ENCODE measurements at places on chromosomes 4 and X.

DNA sequence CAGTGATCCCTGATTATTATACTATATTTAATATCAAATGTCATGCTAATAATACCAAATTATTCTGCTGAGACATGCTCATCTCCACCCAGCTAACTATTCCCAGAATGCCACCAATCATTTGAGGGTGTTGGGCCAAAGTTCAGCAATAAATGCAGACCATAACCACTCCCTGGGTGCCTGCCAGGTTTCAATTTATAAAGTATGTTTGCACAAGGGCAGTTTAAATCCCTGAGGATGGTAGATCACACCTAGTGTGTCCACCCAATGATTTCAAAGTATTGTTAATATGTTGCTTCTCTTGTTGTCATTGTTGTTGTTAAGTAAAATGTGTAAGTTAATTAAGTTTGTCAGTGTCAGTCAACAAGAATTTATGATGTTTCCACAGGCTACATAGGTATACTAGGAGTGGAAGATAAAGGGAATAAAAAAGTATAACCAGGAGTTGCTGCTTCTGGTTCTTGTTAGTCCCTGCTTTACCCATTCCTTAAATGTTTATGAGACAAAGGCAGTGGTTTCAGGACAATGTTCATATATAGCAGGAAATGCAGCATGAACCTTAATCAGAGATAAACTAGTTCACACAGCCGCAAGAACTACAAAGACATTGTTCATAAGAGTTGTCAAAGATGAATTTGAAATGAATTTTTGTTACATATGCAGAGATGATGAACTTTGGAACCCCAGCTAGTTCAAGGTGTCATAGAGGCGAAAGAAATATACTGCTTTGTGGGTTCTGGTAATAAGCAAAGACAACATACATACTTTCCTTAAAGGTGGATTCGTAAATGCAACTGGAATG is 25.5 kb downstream of the HPGD start:
- no peak for DNase-seq

DNA sequence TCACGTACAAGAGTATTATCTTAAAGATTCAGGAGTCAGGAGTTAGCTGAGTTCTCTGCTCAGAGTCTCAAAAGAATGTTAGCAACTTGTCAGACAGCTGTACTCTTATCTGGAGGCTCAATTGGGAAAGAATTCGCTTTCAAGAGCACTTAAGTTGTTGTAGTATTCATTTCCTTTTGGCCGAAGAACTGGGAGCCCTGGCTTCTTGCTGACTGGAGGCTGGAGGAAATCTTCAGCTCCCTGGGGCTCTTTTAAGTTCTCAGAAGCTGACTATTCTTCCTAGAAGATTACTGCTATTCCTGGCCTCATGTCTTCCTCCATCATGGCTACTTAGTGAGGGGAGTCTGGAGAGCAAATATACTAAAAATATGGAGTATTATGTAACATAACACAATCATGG is 587.2 kb downstream of the EPHA5 start:
- DNase-seq = no peak

- peak; percentile 63 for DNase-seq
These were observed at the start of gene REPS2 for GRCh38 chrX:16946361-16946964. REPS2 (plus strand) TSS chrX:16946658; CDS start chrX:16946862, 204 bp downstream.

DNA sequence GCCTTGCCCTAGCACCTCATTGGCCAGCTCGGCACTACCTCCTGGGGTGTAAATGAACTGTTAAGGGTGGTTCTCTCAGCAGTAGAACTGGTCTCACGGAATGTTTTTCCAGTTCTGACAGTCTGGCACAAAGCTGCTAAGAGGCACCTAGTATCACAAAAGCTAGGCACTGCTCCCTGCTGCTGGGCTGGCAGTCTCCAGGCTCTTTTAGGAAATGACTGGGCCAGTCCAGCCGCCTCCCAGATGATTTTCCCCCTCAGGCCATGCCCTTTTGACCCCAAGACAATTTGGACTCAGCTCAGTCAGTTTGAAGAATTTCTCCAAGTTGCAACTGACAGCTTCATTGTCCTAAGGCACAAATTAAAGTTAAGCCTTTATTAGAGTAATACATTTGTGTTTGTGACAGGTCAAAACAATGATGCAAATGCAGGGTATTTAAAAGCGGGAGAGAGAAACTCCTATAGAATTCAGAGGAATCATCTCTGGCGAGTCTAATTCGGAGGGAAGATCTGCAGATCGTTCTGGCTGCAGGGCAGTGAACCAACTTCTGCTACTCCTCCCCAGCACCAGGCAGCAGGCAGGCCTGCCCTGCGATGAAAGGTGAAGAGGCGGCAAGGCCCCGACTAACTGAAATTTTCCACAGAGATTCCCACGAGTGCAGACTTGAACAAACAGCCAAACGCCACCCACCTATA is 7.9 kb downstream of the FRMD7 start:
- DNase-seq = no peak

- no peak for DNase-seq
These were observed 626.2 kb downstream of the MID1IP1 start for GRCh38 chrX:39427492-39427891.

DNA sequence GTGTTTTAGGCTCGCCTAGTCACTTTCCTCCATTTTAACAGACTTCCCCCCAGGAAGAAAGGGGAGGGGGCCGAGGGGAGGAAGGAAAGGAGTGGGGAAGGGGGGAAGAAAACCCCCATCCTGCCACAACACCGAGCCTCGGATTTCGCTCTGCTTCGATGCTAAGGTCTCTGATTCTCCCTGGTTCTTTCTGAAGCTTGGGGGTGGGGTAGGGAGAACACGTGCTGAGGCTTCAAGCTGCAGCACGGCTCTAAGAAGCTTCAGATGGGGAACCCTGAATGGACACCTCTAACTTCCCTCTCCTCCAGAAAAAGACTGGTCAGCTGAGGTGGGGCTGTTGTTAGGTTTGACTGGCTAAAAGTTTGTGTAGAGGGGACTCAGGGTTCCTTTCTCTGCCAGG is 61.8 kb downstream of the RHOH start:
- DNase-seq = no peak

- no peak for DNase-seq
These were observed 407.3 kb upstream of the SLIT2 start for GRCh38 chr4:19844446-19844845.

DNA sequence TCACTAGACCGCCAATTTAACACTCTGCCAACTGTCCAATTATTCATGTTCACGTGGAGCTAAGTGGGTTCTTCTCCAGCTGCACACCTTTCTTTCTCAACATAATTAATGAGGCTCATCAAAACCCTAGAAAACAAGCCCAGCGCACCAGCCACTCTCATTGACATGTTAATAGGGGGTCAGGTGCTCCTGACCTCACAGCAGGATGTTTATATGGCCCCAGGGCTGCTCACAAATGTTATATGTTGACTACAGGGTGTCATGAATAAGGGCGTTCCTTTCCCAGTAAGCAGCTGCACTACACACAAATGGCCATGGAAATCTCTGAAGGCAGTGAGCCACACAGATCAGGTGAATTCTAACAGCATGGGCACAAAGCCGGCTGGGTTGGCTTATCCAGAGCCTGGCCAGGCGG is 209.8 kb downstream of the MGST2 start:
- no peak for DNase-seq

GRCh38 chr4:39114436-39114835 is 52.4 kb downstream of the KLHL5 start:
- no peak for DNase-seq
